OCI-LY7 (cell line): ENCODE measurements at places on chromosomes 1 and 21. TPM values are rescaled to one million over a fixed set of nuclear protein-coding genes. Genes with fewer than 3 reads are reported as not detected.

UBXN11 gene
- 98.6 and 111 TPM in 2 replicates for total RNA-seq

SFN gene
- 1.8 and 3.9 TPM in 2 replicates for total RNA-seq

KHDC4 gene
- total RNA-seq: 121 and 127 TPM in 2 replicates

ITLN2 gene
- total RNA-seq: not detected in 2 replicates

LCE3A gene
- total RNA-seq: not detected in 2 replicates

LRRN2 gene
- not detected in 2 replicates for total RNA-seq

CACYBP gene
- total RNA-seq: 332 and 343 TPM in 2 replicates

C4BPB gene
- total RNA-seq: not detected in 2 replicates

SELENBP1 gene
- not detected in 2 replicates for total RNA-seq

PSEN2 gene
- 0.48 TPM in 1 of 2 replicates, not detected in the other for total RNA-seq

TMPRSS2 gene
- not detected in 2 replicates for total RNA-seq

TGFB2 gene
- total RNA-seq: 0.11 TPM in 1 of 2 replicates, not detected in the other

LCE1F gene
- not detected in 2 replicates for total RNA-seq

KCNE2 gene
- not detected in 2 replicates for total RNA-seq

TNN gene
- total RNA-seq: not detected in 2 replicates

INSRR gene
- not detected in 2 replicates for total RNA-seq

SPRR1A gene
- not detected in 2 replicates for total RNA-seq

CRP gene
- total RNA-seq: not detected in 2 replicates

SF3B4 gene
- total RNA-seq: 64.6 and 70.4 TPM in 2 replicates

SERINC2 gene
- total RNA-seq: 8.6 and 11.1 TPM in 2 replicates

AADACL4 gene
- total RNA-seq: not detected in 2 replicates

C1orf94 gene
- not detected in 2 replicates for total RNA-seq

CRYAA gene
- total RNA-seq: not detected in 2 replicates
